ENCODE measurements at places on chromosomes 1 and 21.

DNA sequence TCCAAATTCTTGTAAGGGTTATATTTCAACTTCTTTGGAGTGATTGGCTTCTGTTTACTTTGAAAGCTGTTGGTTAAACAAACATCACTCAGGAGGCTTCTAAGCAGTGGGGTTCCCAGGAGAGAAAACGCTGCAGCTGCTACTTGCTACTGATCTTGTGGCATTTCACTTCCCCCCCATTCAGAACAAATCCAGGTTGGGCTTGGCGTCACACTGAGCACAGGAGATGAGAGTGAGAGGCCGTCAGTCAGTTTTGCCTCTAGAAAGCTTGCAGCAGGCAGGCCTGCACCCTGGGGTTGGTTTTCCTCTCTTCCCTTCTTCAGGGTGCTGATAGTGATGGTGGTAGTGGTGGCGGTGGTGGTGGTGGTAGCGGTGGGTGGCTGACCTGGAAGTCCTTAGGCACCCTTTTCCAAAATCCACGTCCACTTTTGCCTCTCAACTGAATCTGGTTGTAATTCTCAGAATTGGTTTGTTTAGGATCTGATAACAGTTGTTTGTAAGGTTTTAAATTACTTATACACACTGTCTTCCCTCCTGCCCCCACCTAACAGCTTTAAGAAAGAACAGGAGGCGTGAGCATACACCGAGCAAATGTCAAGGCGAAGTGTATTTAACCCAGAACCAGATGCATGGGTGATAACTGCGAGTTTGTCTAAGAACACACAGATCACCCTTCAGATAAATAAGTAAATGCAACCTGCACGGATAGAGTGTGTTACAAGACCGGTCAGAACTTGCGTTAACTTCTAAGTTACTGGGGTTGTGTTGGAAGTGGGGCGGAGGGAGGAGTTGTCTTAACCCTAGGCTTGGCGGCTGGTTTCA lies 3.2 kb upstream of the PROX1 start:
- DNase-seq, result no peak

GRCh38 chr1:43602990-43603389 lies 47.0 kb upstream of the KDM4A start:
- no peak for DNase-seq

- DNase-seq, result no peak
Measured at GRCh38 chr1:154419620-154420571, 14.8 kb downstream of the IL6R start.

- DNase-seq, result no peak
Measured at GRCh38 chr1:44032170-44032790, 1.0 kb upstream of the SLC6A9 start.

GRCh38 chr1:58290685-58291372 lies 255.7 kb downstream of the OMA1 start:
- no peak for DNase-seq

GRCh38 chr1:19818324-19818723 lies 3.2 kb upstream of the RNF186 start:
- no peak for DNase-seq

- DNase-seq, result no peak
Measured at GRCh38 chr21:46092026-46092764, 5.7 kb upstream of the COL6A2 start.

- DNase-seq, result no peak
Measured at GRCh38 chr1:33188572-33189275, 6.9 kb upstream of the TRIM62 start.

- no peak for DNase-seq
Measured at GRCh38 chr1:225770561-225771248, 6.9 kb upstream of the SRP9 start.

DNA sequence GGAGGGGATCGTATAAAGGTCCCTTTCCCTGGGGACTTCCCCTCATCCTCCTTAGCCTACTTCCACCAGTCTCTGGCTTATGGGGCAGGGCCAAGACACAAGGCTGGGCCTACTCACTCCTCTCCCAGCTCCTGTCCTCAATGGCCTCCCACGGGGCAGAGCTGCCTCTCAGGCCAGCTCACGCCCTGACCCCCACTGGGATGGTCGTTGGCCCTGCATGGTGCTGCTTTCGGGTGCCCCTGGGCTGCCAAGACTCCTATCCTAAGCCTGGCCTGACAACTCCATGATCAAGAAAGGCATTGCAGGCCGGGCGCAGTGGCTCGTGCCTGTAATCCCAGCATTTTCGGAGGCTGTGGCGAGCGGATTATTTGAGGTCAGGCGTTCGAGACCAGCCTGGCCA lies 6.2 kb downstream of the CPLANE2 start:
- DNase-seq, result no peak

GRCh38 chr1:94079080-94079940 lies 41.6 kb downstream of the ABCA4 start:
- DNase-seq, result no peak

GRCh38 chr1:34711485-34711884 lies 43.4 kb upstream of the GJB5 start:
- DNase-seq, result no peak
